Psoas muscle (tissue), 8 donors: ENCODE measurements at places on chromosomes 13 and 19. TPM values are rescaled to one million over a fixed set of nuclear protein-coding genes. Genes with fewer than 3 reads are reported as not detected.
A peak's percentile ranks its signal among the peaks of the same experiment; 100 is the strongest.

Gene VSTM2B
- not detected for polyA plus RNA-seq

Gene CGB7
- polyA plus RNA-seq = 0.52 TPM

Gene IRGC
- not detected for polyA plus RNA-seq

Gene OR7A5
- polyA plus RNA-seq = 0.01 TPM

Gene ZNF229
- polyA plus RNA-seq = 6.3 TPM

- H3K27me3 ChIP-seq = no peaks in the 10 kb centered on the region
- DNase-seq = no peak
- no peak overlapping the region for H3K4me3 ChIP-seq
- no peak overlapping the region for H3K27ac ChIP-seq
- no peaks in the 10 kb centered on the region for H3K4me1 ChIP-seq
Measured at GRCh38 chr13:93450191-93450621, 223.6 kb downstream of the GPC6 start.

DNA sequence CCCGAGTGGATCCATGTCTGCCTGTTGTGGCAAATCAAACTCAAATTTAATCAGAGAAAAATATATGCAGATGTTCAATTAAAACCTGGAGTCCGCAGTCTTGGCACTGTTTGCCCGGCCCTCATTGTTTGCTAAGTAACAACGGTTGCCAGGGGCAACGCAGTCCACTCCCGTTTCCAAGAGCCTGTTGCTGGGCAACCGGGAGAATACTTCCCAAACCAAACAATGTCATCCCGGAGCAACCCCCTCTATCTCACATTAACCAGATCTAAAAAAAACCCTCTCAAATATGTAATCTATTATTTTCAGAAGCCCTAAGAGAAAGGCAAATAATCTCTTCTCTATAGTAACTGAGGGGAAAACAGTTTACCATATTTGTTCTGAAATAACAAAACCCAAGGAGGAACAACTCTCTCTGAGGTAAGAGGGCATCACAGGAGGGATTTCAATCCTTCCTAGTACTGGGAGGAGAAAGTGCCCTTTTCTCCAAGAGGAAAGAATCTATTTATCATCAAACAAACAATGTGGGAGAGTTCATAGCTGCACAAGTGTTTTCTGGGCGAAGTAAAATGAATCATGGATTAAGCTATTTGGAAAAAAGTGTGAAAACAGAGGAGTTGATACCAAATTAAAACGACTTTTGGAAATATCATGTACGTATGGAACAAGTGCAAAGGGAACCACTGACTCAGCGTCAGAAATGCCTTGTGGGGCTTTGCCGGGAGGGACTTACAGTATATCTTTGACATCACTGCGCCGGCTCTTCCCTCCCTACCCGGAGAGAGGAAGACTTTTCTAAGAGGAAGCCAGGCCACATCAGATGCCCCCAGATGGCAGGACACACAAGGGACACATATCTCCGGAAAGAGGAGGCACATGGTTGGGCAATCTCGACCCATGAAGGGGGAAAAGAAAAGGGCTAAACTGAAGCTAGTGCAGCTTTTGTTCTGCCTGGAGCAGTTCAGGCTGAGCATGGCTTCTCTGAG, 43.3 kb downstream of the RFX2 start:
- H3K4me1 ChIP-seq = peaks cover 13% of the 10 kb centered on the region
- H3K27me3 ChIP-seq = peaks cover 37% of the 10 kb centered on the region
- DNase-seq = peak; percentile 92
- no peaks in the 10 kb centered on the region for H3K36me3 ChIP-seq
- H3K4me3 ChIP-seq = no peak overlapping the region

DNA sequence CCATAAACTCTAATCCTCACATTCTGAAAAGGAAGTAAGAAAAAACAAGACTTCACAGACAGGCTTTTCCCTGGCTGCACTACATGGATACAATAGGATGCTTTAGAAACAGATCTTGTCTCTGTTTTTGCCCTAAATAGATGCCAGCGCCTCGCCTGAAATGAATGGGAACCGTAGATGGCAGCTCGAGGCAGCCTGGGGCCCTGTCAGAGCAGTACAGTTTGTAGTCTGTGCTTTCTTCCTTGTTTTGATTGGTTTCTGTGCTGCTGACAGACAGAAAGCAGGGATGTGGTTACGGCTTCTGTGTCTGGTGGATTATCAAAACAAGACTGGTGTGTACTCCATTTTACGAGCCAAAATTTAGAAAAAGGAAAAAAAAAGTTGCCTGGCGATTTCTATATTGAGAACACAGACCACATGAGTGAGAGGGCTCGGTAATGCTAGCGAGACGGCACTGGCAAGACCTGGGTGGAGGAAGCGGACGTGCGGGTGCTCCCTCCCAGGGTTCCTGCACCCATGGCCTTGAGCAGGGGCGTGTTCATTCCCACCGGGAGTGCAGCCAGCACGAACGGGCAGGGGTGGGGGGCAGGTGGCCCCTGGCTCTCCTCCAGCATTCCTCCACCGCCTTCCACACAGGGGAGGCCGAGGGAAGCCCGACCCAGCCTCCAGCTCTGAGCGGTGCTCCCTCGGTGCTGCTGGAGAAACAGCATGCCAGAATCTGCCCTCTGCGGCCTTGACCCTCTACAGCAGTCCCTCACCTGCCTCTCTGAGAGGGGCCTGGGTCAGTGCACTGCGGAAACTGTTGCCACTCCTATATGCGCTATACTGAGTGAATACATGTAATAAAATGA, 37.6 kb upstream of the C1QTNF9 start:
- H3K4me3 ChIP-seq = peak overlapping the region; percentile 53
- DNase-seq = peak; percentile 71
- peaks cover 8% of the 10 kb centered on the region for H3K27me3 ChIP-seq
